Activated CD8-positive, alpha-beta memory T cell treated with anti-CD3 and anti-CD28 coated beads, Interleukin-2, amount 10 ng/mL, durations not matched to agents 7 days and 5 days (primary cell): ENCODE measurements at places on chromosomes 13 and 19.

DNA sequence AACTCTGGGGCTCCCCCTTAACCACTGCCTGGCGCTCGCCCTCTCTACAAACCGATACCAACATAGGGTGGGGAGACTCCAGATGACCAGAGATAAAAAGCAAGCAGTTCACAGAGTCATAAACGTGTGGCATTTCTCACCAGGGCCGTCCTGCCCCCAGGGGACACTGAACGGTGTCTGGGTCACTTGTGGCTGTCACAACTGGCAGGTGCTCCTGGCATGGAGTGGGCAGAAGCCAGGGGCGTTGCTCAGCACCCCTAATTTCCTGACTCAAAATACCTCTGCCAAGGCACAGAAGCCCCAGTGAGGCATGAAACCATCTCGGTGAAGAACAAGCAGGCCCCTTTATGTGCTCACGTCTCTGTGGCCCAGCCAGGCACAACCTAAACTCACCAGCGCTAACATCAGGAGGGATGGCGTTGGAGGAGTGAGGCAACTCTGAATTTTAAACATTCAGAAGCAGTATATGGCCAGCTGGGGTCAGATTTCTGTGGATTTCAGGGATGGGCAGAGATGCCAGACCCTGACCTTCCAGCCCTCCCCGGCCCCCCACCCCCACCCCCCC lies 1.8 kb downstream of the PIP5K1C start:
- DNase-seq = no peak

DNA sequence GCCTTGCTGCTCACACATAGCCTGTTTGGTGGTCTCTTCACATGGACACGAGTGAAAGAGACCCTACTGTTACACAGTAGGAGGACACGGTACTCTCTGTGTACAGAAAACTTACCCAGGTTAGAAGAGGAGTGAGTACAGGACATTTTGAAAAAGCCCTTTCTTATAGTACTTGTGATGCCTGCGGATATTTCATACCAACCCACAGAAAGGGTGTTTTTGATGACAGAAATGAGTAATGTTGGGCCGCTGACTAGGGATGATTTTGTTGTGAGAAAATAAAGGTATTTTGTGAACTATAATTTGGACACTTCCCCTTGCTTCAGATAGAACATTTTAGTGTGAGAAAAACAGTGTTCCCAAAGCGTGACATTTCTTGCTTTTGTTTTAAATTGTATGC lies 18.2 kb downstream of the NUDT15 start:
- DNase-seq = no peak

DNA sequence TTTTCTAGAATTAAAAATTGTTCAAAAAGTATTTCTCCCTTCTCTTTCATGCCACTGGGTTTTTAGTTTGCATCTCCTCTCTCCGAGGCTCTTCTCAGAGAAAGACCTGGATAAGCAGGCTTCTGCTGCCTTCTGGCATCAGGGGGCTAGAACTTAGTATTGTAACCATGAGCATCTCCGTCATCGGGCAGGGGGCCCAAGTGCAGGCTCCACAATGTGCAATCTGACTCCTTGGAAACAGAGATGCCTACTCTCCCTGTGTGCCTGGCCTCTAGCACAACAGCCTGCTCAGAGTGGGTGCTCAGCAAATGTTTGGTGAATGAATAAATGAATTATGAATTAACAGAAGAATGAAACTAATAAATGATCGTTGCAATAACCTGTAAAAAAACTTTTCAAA lies 45.6 kb upstream of the MTIF3 start:
- DNase-seq = no peak

DNA sequence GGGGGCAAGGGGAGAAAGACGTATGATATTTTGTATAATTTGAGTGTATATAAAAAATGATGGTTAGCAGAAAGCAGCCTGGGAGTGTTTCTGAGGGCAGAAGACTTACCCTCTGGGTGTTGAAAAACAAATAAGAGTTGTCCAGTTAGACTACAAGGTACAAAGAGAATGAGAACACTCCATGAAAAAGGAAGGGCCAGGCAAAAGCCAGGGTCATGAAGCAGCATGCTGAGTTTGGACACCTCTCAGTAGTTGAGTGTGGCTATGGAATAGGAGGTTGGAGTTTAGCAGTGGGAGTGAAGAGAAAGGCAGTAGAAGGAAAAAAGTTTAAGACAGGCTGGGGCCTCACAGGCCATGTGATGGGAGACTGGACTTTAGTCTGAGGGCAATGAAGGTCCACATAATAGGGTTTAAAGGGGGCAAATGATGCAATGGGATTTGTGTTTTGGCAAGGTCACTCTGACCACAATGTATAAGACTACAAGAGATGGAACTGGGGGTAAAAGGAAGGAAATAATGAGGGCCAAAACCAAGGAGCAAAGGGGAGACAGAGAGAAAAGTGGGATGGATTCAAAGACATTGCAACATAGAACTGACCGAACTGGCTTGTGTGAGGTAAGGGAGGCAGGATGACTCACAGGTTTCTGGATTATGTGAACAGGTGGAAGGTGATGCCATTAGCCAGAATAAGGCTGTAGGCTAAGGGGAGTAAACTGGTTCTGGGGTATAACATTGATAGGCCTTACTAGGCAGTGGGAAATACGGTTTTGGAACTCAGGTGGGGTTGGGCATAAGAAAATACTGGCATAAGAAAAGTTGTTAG lies 76.6 kb downstream of the SERP2 start:
- no peak for DNase-seq

GRCh38 chr19:4034048-4035017 lies 26.8 kb downstream of the PIAS4 start:
- no peak for DNase-seq

DNA sequence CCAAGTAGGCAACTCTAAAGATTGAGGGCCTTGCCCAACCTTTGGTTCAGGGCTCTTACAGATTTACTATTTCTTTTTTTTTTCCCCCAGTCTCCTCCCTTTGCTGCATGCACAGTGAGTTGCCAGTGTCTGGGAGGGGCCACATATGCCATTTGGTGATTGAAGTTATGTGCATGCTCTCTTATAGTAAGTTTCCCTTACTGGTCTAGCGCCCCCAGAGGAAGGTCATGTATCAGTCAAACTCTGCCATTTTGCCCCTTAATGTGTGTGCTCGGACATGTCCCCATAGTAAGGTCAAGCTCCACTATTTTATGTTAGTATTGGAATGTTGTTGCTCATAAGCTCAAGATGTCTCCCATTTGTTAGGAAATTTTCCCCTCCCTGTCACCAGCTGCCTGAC lies 1138.0 kb upstream of the SLC10A2 start:
- no peak for DNase-seq

DNA sequence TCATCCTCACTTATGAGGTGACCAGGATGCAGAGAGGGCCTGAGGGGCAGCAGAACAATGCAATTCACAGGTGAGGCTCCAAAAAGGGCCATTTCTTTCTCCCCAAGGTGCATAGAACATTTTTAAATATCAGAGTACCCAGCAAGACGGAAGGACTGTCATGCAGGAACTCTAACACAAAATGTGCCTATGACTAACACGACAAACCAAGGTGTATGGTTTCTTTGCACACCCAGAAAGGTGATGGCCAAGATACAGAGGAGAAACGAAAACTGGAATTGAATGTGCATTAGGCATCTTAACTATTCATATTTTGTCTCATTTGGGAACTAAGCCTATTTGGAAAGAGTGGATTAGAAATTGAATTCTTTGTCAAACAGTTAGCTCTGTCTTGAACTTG lies 29.9 kb downstream of the SHISA2 start:
- DNase-seq = no peak

DNA sequence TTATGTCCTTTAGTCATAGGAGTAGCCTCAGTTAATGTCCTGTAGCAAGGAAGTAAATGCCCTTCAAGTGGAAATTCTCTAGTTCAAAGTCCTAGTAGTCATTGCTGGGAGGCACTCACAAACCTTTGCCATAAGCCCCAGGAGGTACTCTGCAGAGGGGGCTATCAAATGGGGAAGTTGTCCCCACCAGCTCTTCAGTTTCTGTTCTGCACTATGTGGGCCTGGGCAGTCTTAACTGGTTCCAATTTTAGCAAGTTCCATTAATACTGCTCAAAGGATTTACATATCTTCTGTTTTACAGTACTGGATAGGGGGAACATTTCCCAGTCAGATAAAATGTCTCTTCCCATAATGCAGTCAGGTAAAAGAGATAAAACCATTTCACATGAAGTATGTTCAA lies 101.3 kb downstream of the B3GLCT start:
- no peak for DNase-seq
